ENCODE measurements at places on chromosomes 3 and 15.

DNA sequence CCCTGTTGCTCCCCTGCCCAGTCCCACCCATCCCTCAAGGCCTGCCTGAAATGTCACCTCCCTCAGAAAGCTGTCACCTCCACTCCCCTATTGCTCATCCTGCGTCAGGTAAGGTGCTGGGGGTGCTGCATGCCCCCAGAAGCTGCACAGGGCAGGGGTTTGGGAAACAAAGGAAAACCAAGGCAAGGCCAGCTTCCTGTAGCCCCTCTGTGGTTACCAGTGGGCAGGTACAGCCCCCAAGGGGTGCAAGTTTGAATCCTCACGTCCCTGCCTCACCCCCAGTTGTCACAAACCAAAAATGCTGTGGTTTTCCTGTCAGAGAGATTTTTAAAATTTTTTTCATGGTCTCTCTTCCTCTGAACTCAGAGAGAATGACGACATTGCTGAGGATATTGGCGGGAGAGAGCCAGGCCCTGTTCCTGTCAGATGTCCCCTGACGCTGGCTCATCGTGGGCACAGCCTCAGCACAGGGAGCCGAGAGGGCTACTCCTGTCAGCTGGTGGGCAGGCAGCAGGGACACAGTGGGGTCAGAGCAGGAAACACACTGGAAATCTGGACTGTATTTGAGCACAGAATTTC lies 27.0 kb downstream of the PSTPIP1 start:
- no peak for DNase-seq

DNA sequence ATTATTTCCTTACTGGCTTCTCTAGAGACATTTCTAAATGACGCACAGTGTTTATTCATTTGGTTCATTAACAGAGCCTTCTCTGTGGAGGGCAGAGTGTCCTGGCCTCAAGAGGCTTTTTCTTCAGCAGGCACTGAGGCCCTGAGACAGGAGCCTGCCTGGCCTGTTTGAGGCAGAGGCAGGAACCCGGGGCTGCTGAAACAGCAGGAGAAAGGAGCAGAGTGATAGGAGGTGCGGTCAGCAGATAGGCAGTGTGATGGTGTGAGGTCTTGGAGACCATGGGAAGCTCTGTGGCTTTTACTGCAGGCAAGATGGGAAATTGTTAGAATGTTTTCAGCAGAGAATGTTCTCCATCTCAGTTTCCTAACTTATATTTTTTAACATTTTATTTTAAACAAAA lies 358.2 kb downstream of the FEZF2 start:
- no peak for DNase-seq

- DNase-seq, result no peak
Observed at GRCh38 chr3:170429050-170429449, 10.4 kb downstream of the CLDN11 start.

DNA sequence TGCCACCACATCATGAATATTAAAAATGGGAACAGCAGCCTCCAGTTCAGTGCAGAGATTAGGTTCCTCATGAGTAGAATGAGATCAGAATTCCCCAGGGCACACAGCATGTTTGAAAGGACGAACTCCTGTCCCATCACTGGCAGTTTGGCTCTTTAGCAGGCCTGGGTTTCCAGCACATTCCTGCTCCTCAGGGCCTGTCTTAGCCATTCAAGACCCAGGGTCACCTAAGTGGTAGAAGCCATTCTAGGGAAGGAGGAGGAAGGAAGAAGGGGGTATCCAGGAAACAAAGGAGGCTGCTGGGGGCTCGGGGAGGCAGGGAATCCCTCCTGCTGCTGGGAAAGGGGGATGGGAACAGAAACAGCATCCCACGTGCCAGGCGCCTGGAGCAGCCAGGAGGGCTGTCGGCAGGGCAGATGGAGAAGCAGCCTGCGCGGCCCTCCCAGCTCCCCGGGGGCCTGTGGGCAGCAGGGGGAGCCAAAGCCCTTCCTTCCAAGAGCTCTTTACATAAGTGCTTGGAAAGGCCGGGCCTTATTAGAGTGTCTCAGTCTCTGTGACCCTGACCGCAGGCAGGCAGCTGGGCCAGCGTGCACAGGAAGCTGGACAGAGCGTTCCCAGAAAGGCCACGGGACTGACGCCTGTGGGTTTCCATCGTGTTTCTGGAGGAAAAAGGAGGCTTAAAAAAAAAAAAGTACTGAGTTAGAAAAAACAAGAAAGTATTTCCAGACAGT lies 24.7 kb downstream of the LOXL1 start:
- DNase-seq, result peak; percentile 53

DNA sequence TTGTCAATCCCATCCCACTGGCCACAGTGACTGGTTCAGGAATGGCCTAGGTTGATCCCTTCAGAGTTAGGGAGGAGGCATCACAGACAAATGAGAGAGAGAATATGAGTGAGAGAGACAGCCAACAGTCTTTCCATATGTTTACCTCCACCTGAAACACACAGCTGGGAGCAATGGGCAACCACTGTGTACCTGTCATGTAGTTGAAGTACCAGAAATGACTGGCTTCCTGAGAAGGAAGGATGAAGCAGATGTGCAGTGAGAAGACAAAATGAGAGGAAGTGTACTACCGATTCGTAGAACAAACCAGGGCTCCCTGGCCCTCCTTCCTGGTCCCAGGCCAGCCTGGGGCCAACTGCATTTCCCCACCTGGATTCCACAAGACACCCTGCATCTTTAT lies 27.4 kb downstream of the SRGAP3 start:
- DNase-seq, result no peak

- no peak for DNase-seq
Observed at GRCh38 chr15:57150066-57150865, 226.0 kb upstream of the CGNL1 start.

DNA sequence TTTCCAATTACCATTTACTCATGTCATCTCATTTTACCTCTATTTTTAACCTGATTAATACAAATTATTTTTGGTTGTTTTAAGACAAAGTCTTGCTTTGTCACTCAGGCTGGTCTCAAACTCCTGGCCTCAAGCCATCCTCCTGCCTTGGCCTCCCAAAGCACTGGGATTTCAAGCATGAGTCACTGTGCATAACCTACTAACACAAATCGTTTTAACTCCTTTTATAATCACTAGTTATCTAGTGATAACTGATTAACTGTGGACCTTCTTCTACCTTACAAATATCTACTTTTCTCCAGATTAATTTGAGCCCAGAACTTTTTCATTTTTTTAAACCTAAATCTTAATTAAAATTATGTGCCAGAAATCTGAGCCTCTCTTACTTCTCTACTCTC lies 4.6 kb downstream of the ATP13A3 start:
- no peak for DNase-seq

GRCh38 chr3:45544024-45544716 lies 50.4 kb upstream of the LIMD1 start:
- DNase-seq, result no peak

DNA sequence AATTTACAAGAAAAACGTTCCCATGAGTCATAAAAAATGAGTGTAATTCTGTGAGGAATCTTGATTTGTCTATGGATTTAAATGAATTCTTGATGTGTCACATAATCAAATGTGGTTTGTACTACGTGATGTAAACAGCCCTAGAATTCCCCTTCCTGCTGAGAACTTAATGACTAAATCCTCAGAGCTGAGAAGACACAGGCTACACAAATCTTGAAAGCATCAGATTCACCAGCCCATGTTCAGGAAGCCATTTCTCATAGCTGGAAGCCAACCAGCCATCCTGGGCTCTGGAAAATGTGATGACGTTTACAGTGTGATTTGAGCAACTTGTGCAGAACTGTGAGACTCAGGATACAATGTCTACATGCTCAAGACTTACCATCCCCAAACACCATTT lies 193.7 kb upstream of the MME start:
- no peak for DNase-seq

DNA sequence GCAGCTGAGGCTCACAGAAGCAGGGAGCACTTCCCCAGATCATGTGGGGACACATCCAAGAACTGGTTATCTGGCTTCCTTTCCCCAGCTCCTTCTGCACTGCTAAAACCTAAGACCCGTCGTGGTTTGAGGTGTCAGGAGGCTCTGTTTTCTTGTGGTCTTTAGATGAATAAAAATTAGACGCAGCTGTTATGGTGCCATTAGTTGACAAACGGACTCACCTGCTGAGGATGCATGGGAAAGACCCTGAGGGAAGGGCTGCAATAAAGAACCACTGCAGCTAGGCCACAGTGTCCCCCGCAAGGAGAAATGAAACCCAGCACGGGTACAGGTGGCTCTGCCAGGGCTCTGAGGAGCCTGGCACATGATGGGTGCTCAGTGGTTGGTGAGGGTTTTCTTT lies 99.4 kb downstream of the IQSEC1 start:
- DNase-seq, result no peak

- DNase-seq, result no peak
Observed at GRCh38 chr3:135224815-135225362, 429.8 kb downstream of the EPHB1 start.

GRCh38 chr3:138443521-138444503 lies 9.4 kb downstream of the ESYT3 start:
- DNase-seq, result no peak

- no peak for DNase-seq
Observed at GRCh38 chr15:65979316-65979715, 110.0 kb downstream of the RAB11A start.

- no peak for DNase-seq
Observed at GRCh38 chr3:115632026-115632425, 8.7 kb downstream of the GAP43 start.

DNA sequence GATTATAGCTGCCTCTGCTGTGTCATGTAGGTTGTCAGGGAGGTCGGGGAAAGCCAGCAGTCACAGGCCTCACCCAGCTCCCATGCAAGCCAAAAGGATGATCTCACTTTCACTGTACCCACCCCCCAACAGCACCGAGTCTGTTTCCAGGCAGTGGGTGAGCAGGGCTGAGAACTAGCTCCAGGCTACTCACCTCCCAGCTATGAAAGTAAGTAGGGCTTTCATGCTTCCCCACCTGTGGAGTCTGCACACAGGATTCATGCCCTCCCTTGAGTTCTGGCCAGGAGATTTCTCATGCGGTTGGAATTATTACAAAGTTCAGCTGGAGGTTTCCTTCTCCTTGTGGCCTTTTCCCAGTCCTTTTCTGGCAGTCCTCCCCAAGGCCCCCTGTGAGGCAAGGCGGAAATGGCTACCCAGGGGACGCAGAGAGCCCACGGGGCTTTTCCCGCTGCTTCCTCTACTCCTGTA lies 356.2 kb downstream of the SV2B start:
- no peak for DNase-seq

GRCh38 chr15:46077220-46077619 lies 442.4 kb downstream of the SQOR start:
- DNase-seq, result no peak

DNA sequence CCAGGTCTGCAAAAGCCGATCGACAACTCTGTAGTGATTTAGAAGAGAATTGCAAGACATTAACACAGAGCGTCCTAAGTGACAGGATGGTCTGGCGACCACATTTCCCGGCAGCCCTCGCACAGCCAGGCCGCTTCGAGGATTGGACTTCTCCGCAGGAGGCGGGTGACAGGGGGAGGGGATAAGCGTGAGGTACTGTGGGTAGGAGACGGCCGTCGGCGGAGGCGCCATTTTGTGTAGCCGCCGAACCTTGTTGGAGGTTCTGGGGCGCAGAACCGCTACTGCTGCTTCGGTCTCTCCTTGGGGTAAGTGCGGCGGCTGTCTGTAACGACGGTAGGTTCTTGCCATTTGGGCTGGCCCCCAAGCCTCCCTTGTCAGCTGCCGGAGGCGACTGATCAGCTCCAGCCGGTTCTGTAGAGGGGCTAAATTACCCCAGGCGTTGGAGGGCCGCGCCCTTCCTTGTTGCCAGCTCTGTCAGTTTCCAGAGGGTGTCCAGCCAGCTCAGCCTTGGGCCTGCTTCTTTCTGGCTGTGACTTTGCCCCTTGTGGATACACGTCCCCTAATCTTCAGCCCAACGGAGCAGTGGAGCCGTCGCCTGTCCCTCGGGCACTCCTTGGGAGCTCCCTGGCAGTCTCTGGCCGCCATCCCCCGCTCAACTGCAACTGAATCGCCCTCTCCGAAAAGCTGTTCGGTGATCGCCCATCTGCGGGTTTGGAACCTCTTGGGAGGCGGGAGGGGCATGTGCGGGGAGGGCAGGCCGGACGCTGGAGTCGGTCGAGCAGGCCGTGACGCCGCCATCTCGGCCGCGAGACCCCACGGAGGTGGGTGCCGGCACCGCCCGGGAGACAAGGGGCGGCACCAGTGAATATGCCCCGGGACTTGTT lies at the start of gene RBM5:
Gene RBM5, plus strand, starts transcription at position 195 of the 884 bp plus-strand sequence. CDS start 1,516 bp downstream, outside the sequence.
- peak; percentile 76 for DNase-seq

DNA sequence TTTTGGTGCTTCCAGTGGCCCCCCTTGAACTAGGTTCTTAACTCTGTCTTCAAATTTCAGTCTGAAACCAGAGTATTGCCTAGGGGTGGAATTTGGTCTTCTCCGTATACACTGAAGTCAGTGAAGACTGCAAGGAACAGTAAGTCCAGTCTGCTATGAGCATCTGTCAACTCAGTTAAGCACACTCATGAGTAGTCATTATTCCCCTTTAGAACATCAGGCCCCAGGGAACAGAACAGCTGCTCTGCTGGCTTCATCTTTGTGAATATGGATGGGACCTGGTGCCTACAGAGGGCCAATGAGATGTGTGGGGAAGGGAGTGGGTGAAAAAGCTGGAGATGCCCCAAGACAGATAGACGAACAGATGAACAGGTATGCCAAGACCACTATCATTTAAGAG lies 85.2 kb upstream of the PRR23C start:
- DNase-seq, result no peak

- DNase-seq, result no peak
Observed at GRCh38 chr15:59703979-59704796, 15.1 kb upstream of the BNIP2 start.

GRCh38 chr15:99051308-99051707 lies 43.7 kb upstream of the PGPEP1L start:
- no peak for DNase-seq

DNA sequence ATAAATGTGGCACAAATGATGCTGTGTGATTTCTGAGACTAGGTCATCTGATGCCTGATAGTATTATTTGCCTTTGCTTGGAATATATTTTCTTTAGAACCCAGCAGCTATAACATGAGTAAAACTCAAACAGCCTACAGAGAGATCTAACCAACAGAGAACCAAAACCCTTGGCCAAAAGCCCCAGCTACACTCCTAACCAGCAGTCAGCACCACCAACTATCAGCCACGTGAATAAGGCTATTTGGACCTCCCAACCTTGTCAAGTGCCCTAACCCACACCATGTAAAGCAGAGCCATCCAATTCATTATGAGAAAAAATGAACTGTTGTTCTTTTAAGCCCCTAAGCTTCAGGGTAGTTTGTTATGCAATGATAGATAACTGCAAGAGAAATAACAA lies 114.6 kb upstream of the MELTF start:
- DNase-seq, result no peak

GRCh38 chr3:42387802-42388651 lies 22.4 kb downstream of the LYZL4 start:
- no peak for DNase-seq

DNA sequence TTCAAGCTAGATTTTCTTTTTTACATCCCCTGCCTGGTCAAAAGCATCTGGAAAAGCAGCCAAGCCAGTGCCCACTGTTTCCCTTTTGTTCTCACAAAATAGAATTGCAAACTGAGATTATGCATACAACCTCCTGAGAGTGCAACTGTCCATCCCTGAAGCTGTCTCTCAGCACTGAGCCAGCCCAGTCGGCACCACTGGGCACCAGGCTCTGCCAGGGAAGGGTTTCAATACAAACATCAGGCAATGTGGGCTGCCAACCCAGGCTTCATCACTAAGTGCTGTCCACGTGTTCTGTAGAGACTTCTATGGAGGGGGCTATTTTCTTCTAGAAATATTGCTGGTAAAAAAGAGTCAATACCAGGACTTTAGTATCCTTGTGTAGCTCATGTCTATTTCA lies 356.3 kb upstream of the TBL1XR1 start:
- no peak for DNase-seq

All from esophagus squamous epithelium (tissue), 5 donors.